ENCODE measurements at places on chromosomes 4 and X.

- no peak for DNase-seq
Measured at GRCh38 chr4:140213749-140214148, 59.8 kb upstream of the MAML3 start.

DNA sequence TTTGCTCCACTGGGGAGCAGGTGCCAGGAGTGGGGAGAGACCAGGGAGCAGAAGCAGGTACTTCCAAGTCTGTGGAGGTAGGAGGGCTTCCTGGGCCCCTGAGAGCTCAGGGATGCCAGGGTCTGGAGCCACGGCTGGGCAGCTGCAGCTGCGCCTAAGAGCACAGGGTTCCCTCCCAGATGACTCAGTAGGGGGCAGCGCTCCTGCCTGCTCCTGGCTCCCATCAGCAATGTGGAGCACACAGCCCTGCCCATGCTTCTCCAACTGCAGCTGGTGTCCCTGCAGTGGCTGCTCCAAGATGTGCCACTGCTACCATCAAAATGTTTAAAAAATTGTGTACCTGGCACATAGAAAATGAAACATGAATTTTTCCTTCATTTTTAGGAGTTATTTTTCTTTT, 1028.2 kb downstream of the PCDH7 start:
- no peak for DNase-seq

DNA sequence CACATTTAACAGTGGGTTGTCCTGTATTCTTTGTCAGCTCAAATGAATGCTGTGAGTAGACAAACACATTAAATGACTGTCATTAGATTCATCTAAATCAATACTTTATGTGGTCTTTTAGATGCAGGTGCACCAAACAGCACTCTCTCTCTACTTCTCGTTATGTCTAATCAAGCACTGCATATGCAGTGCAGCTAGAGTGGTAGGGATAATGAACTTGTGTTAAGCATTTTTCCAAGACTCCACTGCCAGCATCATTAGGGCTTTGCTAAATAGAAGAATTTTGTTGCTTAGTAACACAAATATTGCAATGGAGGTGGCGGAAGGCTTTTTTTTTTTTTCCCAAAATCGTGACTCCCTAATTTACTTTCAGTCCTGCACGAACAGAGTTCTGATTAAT, 447.0 kb upstream of the GALNT7 start:
- no peak for DNase-seq

DNA sequence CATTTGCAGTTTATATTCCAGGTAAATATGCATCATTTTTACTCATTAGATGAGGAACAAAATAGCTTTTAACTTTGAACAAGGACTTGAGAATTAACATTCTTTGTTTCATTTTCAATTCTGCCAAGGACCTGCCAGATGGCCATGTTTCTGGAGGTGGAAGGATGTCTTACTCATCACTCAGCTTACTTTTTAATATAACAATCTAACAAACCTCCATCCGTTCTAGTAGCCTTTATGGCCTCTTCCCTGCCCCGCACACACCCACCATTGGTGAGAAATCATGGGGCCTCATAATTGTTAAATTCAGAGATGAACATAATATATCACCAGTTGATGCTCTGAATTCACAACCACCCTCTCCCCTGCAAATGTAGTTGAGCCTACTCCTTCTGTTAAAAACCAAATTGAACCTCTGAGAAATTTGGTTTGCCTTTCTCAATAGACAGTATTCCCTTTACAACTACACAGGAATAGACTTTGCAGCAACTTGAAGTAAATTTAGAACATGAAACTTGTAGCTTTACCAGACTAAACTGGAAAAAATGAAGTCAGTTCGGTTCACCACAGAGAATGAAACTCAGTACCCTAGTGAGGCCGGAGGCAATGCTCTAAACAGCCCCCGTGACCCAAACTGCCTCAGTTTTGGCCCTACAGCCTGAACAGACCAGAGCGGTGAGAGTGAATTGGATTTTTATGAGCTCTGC, 50.1 kb upstream of the ACSL4 start:
- DNase-seq: no peak

GRCh38 chr4:116469582-116469981, 615.8 kb downstream of the TRAM1L1 start:
- no peak for DNase-seq

- no peak for DNase-seq
Measured at GRCh38 chr4:110787707-110788106, 164.8 kb upstream of the PITX2 start.

DNA sequence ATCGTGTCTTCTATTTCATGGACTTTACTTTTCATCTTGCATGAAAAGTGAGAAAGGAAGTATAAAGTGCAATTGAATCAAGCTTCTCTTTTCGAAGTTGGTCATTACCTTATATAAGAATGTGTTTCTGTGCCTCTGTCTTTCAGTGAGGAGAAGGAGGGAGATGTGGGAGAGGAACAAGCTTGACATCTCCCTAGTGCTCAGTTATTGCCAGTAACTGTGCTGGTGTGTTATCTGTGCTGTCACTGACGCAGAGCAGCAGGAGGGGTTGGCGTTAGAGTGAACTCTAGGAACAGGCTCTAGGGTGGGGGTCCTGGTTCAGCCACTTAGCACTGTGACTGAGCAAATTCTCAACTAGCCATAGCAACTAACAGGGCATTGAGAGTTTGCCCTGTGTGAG, 34.0 kb upstream of the TBC1D9 start:
- no peak for DNase-seq

DNA sequence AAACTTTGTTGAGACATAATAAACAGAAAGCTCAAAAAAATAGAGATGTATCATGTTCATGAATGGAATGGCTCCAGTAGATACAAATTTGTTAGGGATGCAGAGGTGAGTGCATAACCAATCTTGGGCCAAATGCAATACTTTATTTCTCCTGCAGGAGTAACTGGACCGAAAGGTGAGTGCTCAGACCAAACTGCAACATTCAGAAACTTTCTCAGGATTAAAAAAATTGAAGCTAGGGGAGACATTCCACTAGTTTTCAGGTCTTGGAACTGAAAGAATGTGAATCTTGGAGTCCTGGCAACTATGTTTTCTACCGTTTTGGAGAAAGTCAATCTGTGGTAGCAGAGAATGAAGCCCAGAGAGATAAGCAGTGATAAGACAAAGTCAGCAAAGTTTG, 21.2 kb upstream of the LCORL start:
- DNase-seq: no peak

DNA sequence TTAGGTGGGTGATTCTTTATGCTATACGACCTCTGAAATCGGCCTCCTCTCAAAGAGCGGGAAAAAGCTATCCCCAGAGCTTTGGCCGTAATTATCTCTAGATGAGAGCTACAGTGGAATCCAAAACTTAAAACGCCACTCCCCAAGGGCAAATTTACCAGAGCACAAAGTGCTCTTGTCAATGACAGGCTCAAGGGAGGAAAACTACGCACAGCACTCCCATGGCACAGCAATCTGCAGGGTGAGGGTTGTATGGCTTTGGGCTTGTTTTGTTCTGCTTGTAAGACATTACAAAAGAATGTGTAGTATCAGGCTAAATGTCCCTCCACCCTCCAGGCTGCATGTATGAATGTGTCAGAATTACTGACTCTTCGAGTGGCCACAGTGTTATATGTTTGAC, 44.0 kb downstream of the ARHGEF6 start:
- no peak for DNase-seq

DNA sequence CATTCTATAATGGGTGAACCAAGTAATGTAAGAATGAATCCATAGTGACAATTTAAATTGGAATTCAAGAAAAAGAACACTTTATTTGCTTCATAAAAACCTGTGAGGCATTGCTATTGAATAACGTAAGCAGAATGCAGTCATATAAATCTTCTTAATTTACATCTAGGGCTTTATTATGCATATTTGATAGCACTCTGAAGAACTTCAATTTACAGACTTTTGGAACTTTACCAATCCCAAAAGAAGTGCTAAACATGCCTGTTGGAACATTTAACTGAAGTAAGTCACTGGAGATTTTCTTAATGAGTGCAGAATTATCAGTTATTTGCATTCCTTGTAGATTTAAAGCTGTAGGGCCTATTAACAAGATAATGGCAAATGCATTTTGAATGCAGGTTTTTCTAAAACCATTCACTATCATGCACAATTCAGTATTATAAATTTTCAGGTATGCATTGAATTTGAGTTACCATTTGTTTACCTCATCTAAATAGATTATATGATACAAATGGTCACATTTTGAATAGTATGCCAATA, 1181.2 kb downstream of the ARAP2 start:
- DNase-seq: no peak

- DNase-seq: no peak
Measured at GRCh38 chr4:105417624-105418023, 56.2 kb downstream of the PPA2 start.

DNA sequence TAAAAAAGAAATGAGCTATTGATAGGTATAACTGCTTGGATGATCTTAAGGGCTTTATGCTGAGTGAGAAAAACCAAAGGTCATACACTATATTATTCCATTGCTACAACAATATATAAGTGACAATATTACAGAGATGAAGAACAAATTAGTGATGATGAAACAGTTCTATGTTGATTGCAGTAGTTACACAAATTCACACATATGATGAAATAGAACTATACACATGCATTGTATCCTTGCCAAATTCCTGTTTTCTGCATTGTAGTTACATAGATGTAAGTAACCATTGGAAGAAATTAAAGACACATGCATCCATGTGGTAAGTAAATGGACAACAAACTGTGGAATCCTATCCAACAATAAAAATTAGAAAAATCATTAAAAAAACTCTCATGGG, 76.5 kb downstream of the CENPC start:
- DNase-seq: no peak

GRCh38 chrX:23465985-23466384, 131.3 kb downstream of the PTCHD1 start:
- DNase-seq: no peak

GRCh38 chrX:12929701-12930100, 23.3 kb downstream of the TLR8 start:
- no peak for DNase-seq

DNA sequence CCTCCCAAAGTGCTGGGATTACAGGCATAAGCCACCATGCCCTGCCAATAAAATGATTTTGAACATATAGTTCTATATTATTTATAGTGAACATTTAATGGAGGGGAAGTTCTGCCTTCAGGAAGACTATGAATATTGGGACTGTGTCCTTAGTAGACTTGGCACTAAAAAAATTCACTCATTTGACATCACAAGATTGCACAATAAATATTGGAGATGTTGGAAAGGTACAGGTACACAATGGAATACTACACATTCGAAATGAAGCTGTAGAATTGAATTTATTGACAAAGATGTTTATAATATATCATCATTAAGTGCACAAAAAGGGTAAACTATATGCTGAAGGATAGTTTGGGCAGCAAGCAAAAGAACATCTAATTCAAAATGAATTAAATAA, 13.0 kb upstream of the TMPRSS11E start:
- DNase-seq: no peak

GRCh38 chr4:141922236-141922635, 285.9 kb downstream of the IL15 start:
- DNase-seq: no peak

- DNase-seq: no peak
Measured at GRCh38 chr4:53830511-53830910, 233.9 kb downstream of the CHIC2 start.

DNA sequence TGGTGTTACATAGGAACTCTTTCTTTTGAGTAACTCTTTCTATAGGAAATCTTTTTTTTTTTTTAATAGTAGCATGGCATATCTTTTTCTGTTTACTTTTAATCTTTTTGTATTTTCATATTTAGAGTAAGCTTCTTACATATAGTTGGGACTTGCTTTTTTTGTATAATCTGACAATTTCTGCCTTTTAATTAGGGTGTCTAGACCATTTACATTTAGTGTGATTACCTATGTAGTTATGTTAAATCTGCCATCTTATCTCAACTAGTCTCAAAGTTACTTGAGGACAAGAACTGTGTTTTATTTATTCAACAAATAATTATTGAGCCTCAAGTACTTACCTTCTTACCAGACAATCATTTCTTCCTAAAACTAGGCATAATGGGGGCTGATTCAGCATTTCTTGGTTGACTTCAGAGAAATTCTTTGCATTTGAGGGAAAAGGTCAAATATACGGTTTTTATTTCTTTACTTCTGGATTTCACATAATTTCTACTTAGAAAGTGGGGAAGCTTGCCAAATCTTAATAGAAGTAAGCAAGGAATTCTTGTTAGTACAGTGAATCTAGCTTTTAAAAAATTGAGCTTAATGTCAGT, 28.6 kb downstream of the MND1 start:
- no peak for DNase-seq

GRCh38 chrX:108216919-108217571, 125.5 kb downstream of the ATG4A start:
- no peak for DNase-seq

DNA sequence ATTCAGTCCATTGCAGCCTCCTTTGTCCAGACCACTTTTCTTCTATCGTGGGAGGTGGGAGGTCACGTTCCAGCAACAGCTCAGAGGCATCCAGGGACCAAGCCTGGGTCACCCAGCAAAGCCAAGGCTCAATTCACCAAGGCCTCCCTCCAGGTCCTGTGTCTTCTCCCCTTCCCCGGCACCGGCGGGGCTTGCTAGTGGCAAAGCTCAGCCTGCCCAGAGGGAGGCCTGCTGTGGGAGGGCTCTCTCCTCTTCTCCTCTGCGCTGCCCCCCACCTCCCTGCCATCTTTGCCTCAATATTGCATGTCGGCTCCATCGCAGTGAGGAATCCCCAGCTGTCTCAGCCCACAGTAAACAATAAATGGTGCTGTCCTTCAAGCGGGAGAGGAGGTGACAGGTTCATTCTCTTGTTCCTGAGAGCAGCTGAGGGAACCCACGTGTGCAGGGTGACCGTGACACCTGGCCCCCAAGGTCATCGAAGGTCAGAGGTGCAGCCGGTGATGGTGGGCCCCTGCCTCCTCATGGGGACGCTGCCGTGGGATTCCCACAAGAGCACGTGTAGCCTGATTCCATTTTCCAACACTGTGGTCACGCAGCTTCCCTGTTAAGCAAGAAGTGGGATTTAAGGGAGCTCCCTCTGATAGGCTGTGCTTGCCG, 111.5 kb upstream of the PSAPL1 start:
- DNase-seq: no peak

DNA sequence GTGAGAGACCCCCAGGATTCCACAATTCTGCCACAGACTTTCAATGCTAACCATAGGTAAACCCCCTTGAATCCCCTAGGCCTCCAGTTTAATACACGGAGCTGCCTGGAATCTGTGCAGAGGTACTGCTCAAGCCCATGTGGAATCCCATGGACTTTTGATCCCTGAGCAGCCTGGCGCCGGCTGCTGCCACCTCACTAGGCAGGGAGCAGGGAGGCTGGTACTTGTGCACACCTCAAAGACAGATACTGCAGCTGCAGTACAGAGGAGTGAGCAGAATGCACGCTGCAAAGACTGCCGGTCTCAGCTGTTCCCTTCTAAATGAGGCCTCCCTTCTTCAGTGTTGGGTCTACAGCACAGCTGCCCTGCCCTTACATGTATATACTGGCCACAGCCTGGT, 79.4 kb downstream of the RPS6KA6 start:
- DNase-seq: no peak

GRCh38 chr4:21655031-21655430, 293.5 kb downstream of the KCNIP4 start:
- no peak for DNase-seq

DNA sequence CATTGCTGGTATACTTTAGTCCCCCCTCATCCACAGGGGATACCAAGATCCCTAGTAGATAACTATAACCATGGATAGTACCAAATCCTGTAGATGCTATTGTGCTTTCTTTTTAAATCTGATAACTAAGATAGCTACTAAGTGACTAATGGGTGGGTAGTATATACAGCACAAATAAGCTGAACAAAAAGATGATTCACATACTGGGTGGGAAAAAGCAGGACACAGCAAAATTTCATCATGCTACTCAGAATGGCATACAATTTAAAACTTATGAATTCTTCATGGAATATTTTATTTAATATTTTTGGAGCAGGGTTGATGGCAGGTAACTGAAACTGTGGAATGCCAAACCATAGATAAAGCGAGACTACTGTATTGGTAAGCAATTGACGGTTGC, 161.6 kb downstream of the IL15 start:
- no peak for DNase-seq

Data from activated naive CD8-positive, alpha-beta T cell treated with anti-CD3 and anti-CD28 coated beads, Interleukin-2, amount 50 U/mL, for 16 hours (primary cell).